Bronchial epithelial cell (primary cell): ENCODE measurements at places on chromosomes 6 and 20. TPM values are rescaled to one million over a fixed set of nuclear protein-coding genes. Genes with fewer than 3 reads are reported as not detected.

Gene TGM3
- total RNA-seq: 11.8 and 42.6 TPM in 2 replicates

Gene SLC22A1
- under 0.01 and 1.3 TPM in 2 replicates for total RNA-seq

GRCh38 chr20:37566590-37567330 is 39.1 kb upstream of the BLCAP start:
- DNase-seq: no peak

Gene C6orf163
- 1.6 and 3.1 TPM in 2 replicates for total RNA-seq
